Stimulated activated CD4-positive, alpha-beta T cell treated with anti-CD3 and anti-CD28 coated beads, Interleukin-2, amount 100 ng/mL, for 4 hours (primary cell): ENCODE measurements at places on chromosomes 5 and 9.

- no peak for DNase-seq
These were observed 23.9 kb downstream of the ISOC1 start for GRCh38 chr5:129118405-129118804.

DNA sequence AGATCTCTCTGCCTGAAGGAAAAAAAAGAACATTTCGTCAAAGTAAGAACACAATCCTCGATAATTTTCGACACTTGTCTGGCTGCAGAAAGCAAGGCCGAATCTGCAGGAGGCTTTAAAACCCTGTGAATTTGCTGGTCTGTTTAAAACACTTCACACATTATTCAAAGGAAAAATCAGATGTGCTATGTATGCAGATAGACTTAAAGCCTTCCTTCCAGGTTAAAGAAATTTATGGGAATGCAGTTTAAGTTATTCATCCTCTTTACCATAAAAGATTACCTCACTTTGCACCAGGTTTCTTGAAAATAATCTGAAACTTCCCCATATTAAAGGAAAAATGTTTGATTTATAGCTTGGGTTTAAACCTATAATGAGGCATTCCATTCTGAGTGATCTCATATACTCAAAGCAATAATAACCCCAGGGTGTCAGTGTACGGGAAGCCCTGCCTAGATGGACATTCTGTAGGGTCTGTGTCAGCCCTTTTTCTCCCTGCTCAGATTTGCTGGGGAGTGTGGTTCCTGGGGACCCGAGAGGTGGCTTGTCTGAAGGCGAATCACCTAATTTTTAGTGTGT is 323.5 kb upstream of the SLC24A2 start:
- no peak for DNase-seq

DNA sequence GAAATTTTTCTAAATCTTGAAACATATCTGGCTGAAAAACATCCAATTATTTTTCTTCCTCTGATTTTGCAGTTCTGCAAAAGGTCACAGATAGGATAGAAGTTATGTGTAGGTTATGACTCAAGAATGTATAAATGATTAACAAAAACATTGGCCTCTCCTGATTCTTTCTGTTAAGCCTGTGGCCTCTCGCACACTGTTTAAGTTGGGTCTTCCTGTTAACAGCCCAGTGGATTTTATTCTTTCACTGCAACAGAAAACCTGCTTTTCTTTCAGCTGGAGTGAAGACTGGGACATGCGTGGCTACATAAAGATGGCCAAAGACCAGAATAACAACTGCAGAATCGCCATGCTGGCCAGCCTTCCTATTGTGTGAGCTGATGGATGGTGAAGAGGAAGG is 17.1 kb upstream of the SPATA31E1 start:
- no peak for DNase-seq

- DNase-seq: no peak
These were observed 726.9 kb downstream of the DNAH5 start for GRCh38 chr5:13217636-13218035.

GRCh38 chr9:93261735-93262523 is 78.0 kb downstream of the WNK2 start:
- DNase-seq: no peak

DNA sequence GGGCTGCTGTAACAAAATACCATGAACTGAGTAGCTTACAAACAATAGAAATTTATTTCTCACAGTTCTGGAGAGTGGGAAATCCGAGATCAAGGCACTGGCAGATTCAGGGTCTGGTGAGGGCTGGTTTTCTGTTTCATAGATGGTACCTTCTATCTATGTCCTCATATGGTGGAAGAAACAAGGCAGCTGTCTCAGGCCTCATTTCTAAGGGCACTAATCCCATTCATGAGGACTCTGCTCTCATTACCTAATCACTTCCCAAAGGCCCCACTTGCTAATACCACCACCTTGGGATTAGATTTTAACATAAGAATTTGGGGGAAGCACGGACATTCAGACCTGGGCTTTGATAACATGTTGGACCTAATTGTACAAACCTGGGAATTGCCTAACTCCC is 13.5 kb downstream of the RFESD start:
- DNase-seq: no peak

DNA sequence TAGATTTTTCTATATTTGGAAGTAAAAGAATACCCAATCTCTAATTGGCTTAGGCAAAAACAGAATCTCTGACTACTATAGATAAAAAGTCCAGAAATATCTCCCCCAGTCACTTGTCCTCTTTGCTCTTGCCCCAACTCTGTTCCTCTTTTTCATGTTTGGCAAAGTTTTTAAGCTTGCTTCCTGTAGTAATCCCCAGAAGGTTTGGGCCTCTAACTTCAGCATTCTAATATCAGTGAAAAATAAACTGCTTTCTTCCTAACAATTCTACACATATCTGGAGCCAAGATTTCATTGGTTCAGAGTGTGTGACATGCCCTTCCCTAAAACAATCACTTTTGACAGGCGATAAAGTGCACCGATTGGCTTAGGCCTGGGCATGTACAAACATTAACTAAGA is 1680.3 kb downstream of the MAT2B start:
- no peak for DNase-seq

- no peak for DNase-seq
These were observed 48.0 kb upstream of the SAP30L start for GRCh38 chr5:154397652-154398406.
